ENCODE measurements at places on chromosomes 1 and 21. TPM values are rescaled to one million over a fixed set of nuclear protein-coding genes. Genes with fewer than 3 reads are reported as not detected.

The MORC3 gene
- total RNA-seq, result 53.5 TPM

The CYP4Z1 gene
- total RNA-seq, result not detected

The S100A3 gene
- total RNA-seq, result 2.2 TPM

The C8B gene
- not detected for total RNA-seq

The ACP6 gene
- 6.4 TPM for total RNA-seq

The FAF1 gene
- 54.6 TPM for total RNA-seq

The INAVA gene
- total RNA-seq, result not detected

The C1orf210 gene
- 0.11 TPM for total RNA-seq

The TFF2 gene
- not detected for total RNA-seq

The MCOLN2 gene
- total RNA-seq, result 2.7 TPM

The WNT9A gene
- 0.77 TPM for total RNA-seq

The RHEX gene
- not detected for total RNA-seq

The TMEM240 gene
- 7.2 TPM for total RNA-seq

The AJAP1 gene
- total RNA-seq, result 0.11 TPM

The ALPL gene
- total RNA-seq, result 4.2 TPM

The FNBP1L gene
- 11.8 TPM for total RNA-seq

The YOD1 gene
- 9.1 TPM for total RNA-seq

The TRABD2B gene
- not detected for total RNA-seq

The PTGS2 gene
- total RNA-seq, result 12.8 TPM

The TMPRSS15 gene
- not detected for total RNA-seq

The TIAM1 gene
- 0.37 TPM for total RNA-seq

The LAMC2 gene
- 1.4 TPM for total RNA-seq

The C1orf185 gene
- total RNA-seq, result not detected

The RAB3B gene
- 24.7 TPM for total RNA-seq

The DCST1 gene
- total RNA-seq, result not detected

The RIMS3 gene
- total RNA-seq, result 0.44 TPM

All from uterine smooth muscle cell (primary cell).